ENCODE measurements at places on chromosomes 3 and 15.

GRCh38 chr3:64109438-64109837 lies 86.1 kb upstream of the PSMD6 start:
- no peak for DNase-seq

DNA sequence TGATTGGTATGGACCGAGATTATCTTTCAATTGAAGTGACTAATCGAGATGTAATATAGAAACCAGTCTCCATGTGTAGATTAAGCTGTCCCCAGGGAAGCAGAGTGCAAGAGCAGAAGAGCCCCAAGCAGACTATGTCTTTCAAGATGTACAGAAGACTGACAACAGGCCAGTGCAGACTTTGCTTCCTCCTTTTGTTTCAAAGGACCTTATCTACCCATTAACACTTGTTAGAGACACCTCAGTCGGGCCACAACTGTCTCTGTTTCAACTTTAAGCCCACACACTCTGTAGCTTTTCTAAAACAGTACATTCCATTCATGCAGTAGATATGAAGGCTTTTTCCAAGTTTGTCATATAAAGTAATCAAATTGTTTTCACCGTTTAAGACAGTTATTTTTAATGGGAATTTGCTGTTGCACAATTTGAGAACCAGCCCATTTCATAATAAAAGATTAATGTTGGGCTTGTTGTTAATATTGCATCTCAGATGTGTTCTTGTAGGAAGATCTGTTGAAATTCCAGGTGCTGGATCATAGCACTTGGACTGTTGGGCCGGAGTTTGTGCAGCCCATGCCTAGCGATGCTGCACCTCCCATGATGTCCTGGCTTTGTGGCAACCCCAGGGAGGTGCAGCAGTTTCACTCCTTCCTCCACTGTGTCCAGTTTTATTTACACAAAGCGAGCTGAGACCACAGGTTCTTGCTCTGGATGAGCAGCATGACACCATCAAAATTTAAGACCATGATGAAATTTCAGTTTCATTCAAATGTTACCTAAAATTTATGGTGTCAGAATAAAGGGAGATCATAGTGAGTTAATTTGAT lies 12.4 kb downstream of the GORASP1 start:
- DNase-seq = no peak

DNA sequence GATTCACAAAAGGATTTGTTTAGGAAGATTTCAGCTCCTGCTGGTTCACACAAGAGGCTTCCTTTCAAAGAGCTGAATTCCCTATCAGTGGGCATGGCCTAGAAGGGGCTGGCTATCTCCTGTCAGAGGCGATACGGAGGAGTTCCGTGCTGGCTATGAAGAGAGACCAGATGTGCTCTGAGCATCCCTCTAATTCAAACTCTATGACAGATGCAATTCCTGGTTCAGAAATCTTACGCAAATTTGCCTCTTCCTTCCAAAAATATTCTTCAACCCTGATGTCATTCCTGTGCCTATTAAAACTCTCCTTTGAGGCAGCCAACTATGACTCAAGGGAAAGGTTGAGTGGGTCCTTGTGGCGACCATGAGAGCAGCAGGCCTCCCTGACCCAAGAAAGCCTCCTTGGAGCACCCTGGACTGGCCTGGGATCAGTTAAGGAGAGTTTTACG lies 139.3 kb upstream of the HES1 start:
- DNase-seq = no peak

GRCh38 chr3:125141596-125142419 lies 70.7 kb downstream of the SLC12A8 start:
- peak; percentile 85 for DNase-seq

DNA sequence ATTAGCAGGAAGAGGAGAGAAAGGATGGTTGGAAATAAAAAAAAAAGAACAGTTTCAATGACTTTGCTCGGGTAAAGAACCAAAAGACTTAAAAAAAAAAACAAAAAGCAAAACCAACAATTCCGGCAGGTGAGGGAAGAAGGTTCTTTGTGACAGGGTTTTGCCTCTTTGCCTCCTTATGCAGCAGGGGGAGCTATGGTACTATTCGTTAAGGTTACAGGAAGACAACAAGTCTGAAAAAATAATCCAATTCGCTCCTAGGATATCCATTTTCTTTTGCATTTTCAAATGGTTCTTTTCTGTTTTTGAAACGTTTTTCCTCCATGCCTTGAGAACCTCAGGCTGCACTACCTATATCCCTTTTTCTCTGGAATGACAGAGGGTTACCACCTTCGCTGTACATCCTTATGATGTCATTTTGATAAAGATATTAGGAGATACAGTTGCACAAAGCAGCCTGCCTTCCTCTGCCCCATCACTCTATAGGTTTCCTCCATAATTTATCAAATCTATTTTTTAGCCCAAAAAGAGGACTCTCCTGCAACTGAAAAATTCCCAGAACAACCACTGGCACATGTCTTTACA lies 55.0 kb downstream of the CFAP20DC start:
- no peak for DNase-seq

DNA sequence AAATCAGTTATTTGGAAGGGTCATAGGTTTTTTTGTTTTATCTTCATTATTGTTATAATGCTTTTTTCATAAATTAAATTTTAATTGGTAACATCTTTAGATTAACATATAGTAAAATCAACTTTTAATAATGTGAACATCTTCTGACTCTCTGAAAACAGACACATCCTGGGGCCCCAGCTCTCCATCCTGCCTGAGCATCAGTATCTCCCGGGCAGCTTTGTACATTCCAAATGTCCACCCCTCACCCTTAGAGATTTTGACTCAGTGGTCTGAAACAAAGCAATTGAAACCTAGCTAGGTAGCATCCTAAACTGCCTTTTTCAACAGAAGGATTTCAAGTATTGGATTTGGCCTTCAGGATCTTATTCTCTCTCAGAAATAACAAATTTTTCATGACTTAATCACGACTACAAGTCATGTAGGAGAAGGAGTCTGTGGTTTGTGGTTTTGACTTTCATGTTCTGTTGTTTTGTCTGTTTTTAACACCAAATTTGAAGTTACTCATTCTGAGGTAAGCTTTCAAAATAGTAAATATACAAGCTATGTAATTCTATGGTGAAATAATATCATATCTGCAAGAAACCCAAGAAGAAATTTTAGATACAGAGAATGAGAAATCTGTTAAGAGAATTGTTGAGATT lies 147.3 kb upstream of the UBE2E2 start:
- DNase-seq = no peak

- no peak for DNase-seq
These were observed 34.7 kb downstream of the NIPA2 start for GRCh38 chr15:22872936-22873701.
